Hematopoietic multipotent progenitor cell treated with erythropoietin and hydrocortisone succinate and interleukin-3 and kit ligand, for 6 days (in vitro differentiated cells): ENCODE measurements at places on chromosomes 11 and 22.

- no peak for DNase-seq
These were observed 3.9 kb downstream of the CDC45 start for GRCh38 chr22:19483481-19484244.

- DNase-seq: no peak
These were observed 1.2 kb downstream of the PHLDA2 start for GRCh38 chr11:2927851-2928604.

- peak; percentile 83 for DNase-seq
These were observed 10.3 kb downstream of the NEAT1 start for GRCh38 chr11:65432686-65433582.

DNA sequence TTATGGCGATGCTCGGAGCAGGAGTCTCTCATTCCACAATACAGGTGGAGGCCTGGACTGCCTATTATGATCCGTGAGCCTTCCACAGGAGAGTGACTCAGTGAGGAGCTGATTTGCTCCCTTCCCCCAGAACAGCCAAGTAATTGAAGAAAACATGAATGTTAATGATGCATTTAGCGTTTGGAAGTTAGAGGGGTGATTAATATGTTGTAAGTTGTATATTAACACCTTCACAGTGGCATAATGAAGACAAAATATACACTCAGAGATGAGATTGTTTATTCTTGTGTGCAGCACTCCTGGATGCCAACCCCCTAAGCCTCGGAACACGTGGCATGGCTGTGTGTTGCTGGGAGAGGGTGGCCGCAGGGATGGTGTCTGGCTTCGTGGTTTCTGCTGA lies 98.6 kb downstream of the GRIK4 start:
- no peak for DNase-seq

- peak; percentile 54 for DNase-seq
These were observed 54.4 kb downstream of the ENTHD1 start for GRCh38 chr22:39839204-39839603.

DNA sequence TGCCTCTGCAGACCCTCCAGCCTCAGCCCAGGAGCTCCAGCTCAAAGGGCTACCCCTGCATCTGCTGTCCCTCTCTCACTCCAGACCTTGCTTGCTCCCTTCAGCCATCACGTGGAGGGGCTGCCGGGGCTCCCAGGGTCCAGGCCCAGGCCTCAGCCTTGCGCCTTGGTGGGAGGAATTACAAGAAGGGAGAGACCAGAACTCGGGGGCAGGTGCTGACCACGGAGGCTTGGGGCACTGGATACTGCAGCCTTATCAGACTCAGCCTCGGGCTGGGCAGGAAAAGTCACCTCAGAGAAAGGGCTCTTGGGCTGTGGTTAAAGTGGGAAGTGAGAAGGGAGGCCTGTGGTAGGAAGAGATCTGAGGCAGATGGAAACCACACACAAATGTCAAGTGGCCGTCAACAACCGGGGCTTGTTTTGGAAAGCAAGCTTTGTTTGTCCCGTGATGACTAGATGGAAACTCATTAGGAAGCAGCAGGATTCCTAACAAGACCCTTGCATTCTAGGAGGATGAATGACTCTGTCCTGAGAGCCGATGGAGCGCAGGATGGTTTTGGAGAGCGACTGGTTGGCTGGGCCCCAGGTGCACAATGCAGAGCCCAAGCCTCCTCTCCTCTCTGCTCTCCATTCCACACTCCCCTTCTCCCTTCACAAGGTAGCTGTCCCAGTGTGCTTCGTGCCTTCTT lies 1321.7 kb downstream of the TBC1D22A start:
- peak; percentile 32 for DNase-seq

GRCh38 chr11:12822392-12823022 lies 148.3 kb downstream of the TEAD1 start:
- no peak for DNase-seq

DNA sequence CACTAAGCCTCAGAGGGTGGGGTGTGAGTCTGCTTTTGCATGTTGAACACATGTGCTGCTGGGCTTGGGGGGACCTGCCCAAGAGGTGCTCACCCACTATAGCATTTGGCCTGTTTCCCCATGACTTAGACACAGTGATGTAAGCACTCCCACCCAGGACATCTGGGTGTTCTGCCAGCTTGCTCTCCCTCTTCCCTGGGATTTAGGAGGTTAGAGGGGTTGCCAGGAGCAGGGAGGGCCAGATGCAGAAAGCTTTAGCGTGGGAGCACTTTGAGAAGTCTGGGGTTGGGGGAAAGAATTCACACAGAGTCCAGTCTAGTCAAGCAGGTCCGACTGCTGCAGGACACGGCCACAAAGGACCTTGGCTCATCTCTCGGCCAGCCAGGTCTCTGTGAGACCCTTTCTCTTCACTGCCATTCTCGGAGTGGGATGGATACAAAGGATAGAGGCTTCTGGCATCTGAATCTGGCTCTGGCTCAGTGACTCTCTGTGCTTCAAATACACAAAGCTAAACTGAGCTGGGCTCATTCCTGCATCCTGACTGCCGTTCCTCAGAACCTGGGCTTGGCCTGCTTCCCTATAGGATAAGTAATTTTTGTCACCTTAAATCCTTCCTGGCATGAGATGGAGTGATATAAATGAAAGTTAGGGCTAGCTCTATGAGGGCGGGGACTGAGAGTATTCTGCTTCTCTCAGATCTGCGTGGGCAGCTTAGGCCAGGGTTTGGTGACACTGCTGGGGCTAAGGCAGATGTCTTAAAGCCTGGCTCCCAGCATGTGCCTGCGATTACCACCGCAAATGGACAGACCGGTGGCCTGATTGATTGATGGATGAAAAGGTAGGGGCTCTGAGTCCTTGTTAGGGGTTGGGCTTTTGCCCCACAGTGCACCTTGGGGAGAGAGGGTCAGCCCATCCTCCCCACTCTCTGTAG lies 14.5 kb downstream of the USP2 start:
- DNase-seq: no peak

DNA sequence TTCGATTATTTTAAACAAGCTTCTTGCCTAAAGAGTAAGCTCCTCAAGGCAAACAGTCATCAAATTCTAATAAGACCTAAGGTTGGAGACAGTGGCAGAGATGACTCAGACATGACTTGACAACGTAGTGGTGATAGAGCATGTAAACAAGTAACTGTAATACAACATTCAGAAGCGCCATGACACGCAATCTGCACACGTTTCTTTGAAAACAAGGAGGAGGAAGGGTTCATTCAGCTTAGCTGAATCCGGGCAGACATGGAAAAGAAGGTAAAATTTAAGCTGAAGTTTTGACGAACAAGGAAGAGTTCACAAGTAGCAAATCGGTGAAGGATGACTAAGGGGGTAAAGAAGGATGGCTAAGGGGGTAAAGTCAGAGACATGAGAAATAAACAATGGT lies 152.4 kb upstream of the ZC3H12C start:
- no peak for DNase-seq

GRCh38 chr11:35146074-35146521 lies 7.1 kb downstream of the CD44 start:
- no peak for DNase-seq
